Epithelial cell of proximal tubule (primary cell): ENCODE measurements at places on chromosomes 1 and 21. TPM values are rescaled to one million over a fixed set of nuclear protein-coding genes. Genes with fewer than 3 reads are reported as not detected.

DNA sequence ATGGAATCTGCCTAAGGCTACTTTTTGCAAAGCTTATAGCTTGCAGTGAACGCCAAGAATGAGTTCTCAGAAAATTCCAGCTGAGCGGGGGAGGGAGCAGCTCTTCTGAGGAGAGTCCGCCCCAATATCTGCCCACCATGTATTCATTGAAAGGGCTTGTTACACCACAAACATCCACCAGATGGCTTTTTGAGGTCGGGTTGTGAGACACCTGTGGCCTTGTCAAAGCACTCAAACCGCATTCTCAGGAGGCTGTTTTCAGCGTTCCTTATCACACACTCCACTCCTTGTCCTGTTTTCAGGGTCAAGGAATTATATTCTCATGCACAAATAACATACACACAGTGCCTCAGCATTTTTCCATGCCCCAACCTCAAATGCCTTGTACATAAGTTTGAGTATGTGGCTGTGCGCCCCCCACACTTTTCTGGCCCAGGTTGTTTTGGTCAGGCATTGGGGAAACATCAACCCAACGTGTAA is 3.9 kb upstream of the C4BPB start:
- no peak for DNase-seq

GRCh38 chr1:110508028-110508940 is 10.7 kb downstream of the KCNA10 start:
- no peak for DNase-seq

GRCh38 chr21:17823846-17824245 is 4.7 kb upstream of the C21orf91 start:
- DNase-seq, result no peak

DNA sequence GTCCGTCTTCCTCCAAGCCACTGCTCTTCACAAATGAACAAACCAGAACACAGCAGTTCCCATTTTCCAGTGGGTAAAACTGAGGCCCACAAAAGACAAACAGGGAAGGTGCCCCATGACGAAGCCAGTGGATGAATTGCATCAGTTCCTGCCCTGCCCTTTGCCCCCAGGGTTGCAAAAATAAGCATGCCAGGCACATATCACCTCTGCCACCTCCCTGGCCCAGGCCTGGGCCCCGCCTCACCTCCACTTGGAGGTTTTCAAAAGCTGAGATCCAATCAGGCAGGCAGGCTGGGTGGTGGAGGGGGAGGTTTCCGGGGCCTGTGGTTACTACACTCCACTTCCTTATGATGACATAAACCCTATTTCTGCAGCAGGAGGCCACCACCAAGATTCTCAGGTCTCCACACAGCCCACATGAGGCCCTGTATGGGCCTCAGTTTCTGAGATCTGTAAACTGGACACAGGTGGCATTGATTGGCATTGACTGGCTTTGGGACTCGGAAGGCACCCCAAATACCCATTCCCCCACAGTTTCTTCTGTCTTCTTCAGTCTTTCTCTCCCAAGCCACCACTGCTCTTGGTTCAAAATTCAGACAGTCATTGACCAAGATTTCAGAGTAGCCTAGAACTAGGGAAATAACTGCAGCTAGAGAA is 4.1 kb downstream of the KIF21B start:
- no peak for DNase-seq

DNA sequence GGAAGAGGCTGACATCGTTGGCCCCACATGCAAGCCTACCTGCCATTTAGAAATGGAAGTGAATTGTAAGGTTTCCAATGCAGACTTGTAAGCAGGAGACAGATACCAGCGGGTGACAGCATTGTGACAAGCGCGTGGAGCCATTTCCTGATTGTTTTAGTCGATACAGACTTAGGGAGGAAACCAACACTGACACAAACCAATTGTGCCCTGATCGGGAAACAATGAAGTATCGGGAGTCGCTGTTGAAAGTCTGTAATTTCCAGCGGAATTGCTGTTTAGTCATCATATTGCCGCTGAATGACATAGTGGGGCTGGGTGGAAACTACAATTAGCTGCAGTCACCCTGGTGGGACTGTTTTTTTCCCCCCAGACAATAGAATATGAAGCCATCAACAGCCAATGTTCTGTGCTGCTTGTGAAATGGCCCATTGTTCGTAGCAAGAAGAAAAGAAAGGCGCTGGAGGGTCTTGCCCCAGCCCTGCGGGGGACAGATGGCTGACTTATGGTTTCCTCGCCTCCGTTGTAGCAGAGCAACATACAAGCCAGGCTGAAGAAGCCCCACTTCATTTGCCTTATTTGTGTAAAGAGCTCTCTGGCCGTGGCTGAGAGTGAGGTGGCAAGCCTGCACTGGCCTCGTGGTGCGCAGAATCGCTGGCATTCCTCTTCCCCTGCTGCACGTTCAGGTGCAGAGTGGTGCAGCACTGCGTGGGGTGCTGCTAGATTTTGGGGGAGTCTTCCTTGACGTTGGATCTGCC is 462.7 kb downstream of the CAMTA1 start:
- no peak for DNase-seq

Gene FAM163A
- total RNA-seq, result not detected in 2 replicates

GRCh38 chr1:33119532-33120217 is 38.7 kb downstream of the AZIN2 start:
- DNase-seq, result no peak

Gene GNAT2
- total RNA-seq, result 0.58 TPM in 1 of 2 replicates, not detected in the other

- DNase-seq, result no peak
Observed at GRCh38 chr1:91555821-91556531, 55.3 kb downstream of the CDC7 start.

DNA sequence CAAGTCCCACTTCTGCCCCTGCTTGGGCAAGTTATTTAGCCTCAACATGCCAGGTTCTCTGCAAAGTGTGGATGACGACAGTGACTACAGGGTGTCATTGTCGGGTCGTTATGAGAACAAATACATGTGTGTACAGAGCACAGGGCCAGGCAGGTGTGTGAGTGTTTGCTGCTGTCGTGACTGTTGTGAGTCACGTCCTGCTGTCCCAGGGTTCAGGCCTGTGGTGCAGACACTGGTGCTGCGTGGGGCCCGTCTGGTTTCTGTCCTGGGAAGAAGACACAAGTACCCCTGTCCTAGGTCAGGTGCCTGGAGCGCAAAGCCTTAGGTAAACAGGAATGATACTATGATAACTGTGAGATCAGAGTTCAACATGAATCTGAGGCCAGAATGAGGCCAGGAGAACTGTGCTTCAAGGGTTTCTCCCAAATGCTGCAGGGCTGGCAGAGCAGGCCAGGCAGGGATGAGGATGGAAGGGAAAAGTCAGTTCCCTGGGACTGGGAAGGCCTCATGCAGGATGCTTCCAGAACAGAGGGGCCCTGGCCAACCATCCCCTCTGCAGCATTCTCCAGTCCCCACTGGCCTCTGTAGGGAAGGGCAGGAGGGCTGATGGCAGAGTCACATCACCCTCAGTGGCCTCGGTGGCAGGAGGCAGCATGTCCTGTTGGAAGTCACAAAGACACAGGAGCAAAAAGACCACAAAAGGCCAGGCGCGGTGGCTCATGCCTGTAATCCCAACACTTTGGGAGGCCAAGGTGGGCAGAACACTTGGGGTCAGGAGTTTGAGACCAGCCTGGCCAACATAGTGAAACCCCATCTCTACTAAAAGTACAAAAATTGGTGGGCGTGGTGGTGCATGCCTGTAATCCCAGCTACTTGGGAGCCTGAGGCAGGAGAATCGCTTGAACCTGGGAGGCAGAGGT is 15.7 kb downstream of the GPR157 start:
- no peak for DNase-seq

DNA sequence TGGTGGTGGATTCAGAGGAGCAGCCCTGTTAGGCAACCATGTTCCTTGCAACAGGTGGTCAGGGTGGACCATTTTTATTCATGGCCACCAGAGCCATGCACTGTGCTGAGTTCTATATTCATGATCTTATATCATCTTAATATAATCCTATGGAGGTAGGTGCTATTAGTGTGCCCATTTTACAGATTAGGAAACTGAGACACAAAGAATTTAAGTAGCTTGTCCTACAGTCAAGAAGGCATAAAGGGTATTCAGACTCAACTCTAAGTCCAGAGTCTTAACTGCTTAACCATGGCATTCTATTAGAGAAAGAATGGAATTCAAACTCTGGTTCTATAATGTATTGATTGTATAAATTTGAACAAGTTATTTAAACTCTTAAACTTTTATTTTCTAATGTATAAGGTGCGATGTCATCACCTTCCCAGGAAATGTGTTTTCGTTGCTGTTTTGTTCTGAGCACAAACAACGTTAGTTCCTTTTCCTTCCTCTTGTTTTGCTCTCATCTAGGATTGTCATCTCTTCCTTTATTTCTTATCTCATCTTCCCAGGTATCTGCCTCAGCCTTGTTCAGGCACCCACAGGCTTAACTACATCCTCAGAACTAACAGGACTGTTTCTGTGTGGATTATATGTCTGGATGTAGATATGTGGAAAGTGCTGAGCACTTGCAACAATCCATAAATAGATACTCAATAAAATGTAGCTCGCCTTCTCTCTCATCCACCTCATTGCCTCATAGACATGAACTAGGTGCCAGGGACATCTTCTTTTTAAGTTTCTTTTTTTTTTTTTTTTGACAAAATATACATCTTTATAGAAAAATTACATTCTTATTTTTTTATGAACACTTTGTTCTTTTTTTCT is 207.1 kb downstream of the NFIA start:
- no peak for DNase-seq

- no peak for DNase-seq
Observed at GRCh38 chr1:67537667-67538018, 107.4 kb upstream of the SERBP1 start.

DNA sequence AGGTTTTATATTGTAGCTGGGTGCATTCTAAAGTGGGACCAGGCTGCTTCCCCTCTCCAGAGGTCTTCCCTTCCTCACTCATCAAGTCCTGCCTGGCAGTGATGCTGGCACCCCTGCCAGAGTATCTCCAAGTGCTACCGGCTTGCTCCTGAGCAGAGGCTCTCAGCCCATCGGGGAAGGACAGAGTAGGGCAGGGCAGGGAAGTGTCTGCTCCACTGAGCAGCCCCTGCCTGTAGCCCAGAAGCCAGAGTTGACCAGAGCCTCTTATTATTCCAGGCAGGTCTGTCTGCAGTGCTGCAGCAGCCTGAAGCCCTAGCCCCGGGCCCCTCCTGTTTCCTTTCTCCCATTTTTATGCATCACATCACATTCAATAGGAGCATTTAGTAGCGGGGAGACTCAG is 51.1 kb downstream of the ATP2B4 start:
- no peak for DNase-seq

Gene PIK3R3
- 3.3 and 6.1 TPM in 2 replicates for total RNA-seq

DNA sequence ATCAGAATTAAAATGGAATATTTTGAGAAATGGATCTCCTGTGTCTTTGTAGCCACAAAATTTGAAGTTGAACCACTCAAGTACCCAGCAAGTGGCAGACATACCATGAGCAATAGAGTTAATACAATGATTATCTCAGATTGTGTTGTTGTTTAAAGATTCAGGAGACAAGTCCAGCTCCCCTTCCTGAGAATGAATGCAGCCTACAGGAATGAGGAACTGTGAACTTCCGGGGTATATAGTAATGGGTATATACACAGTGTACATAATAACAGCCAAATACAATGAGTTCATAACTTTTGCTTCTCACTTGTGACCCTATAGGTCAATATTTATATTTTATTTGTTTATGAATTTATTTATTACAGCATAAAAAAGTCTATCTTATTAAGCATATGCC is 445.0 kb downstream of the SETD4 start:
- DNase-seq, result no peak

Gene MFAP2
- 42.2 and 53.2 TPM in 2 replicates for total RNA-seq

Gene PTGS2
- 4.3 and 8.7 TPM in 2 replicates for total RNA-seq

GRCh38 chr1:183457449-183457848 is 14.8 kb upstream of the SMG7 start:
- no peak for DNase-seq

DNA sequence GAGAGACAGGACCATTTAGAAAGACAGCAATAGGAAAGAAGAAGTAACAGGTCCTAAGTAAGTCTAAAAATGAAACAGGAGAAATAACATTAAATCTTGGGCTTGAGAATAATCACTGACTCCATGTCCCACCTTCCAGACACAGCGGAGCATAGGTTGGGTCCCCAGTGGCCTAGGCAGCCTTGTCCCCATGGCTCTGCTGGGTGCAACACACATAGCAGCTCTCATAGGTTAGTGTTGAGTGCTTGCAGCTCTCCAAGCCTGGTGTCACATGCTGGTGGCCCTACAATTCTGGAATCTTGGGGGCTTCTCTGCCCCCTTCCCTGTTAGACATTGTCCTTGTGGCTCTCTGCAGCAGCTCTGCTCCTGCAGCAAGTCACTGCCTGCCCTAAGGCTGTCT is 952.8 kb upstream of the ADGRL2 start:
- no peak for DNase-seq

DNA sequence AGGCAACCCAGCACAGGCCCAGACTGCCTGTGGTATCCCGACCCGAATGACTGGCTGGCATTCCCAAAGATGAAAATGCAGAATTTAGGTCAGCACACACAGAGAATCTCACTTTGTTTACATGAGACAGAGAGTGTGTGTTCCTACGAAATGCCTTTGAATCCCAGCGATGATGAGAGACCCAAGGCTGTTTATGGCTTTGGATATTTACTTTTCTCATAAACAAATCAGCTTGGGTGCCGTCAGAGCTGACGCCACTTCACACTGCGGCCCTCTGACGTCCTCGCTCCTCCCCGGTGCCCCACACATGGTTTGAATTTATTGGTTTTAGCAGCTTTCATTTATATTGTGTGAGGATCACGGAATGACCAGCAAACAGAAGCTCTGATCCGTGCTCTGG is 18.7 kb downstream of the TRABD2B start:
- no peak for DNase-seq

Gene PTGFRN
- total RNA-seq, result 64.2 and 86.3 TPM in 2 replicates

DNA sequence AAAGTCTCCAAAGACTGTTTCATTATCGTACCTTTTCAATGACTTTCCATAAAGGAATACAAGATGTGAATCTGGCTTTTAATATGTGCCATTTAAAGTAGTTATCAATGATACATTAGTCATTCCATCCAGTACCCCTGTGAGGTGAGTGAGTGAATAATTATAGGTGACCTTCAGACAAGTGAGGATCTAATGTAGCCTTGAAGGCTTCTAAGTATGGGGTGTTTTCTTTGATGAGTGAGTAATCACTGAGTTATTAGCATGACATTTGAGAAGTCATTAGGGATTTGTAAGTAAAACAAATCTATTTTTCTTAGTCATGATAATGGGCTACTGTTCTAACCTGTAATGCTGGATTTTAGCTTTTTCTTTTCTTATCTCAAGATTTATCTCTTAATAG is 831.4 kb downstream of the ADGRL2 start:
- peak; percentile 23 for DNase-seq

- peak; percentile 31 for DNase-seq
Observed at GRCh38 chr1:111507411-111508201, 4.2 kb upstream of the ADORA3 start.

DNA sequence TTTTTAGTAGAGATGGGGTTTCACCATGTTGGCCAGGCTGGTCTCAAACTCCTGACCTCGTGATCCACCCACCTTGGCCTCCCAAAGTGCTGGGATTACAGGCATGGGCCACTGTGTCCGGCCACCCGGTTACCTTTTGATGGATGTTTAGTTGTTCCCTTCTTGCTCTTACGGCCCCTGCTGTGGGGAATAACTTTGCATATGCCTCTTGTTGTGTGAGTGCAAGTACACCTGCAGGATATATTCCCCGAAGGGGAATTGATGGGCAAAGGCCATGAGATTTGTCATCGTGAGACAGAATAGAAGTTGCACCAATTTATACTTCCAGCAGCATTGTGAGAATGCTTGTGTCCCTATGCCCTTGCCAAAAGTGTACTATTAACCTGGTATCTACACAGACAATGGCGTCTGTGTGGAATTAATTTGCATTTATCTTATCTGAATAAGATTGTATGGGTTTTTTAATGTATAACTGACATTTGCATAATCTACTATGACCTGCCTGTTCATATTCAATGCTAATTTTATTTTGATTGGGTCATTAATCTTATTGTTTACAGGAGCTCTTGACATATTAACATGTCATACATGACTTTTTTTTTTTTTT is 8.1 kb downstream of the IL6R start:
- DNase-seq, result no peak
